Vagina (tissue), 2 donors: ENCODE measurements at places on chromosomes 6 and 20. TPM values are rescaled to one million over a fixed set of nuclear protein-coding genes. Genes with fewer than 3 reads are reported as not detected.

TINAG gene
- not detected for total RNA-seq

DNA sequence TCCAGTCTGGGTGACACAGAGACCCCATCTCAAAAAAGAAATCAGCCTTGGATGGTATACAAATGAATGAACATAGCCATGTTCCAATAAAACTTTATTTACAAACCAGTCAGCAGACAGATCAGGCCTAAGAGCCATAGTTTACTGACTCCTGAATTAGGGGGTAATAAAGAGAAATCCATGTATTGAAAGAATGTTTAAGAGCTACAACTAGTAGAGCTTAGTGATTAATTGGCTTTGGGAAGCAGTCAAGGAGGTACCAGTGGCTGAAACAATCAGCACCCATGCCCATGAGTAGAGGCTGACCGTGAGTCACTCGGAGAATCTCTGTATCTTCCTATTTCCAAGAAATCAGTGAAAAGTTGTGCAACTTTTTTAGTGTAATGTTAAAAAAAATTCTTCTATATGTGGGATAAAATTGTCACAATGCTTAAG lies 223.6 kb upstream of the RREB1 start:
- H3K27me3 ChIP-seq: no peaks in the 10 kb centered on the region
- H3K27ac ChIP-seq: no peak overlapping the region
- no peak for DNase-seq
- H3K4me1 ChIP-seq: peaks cover 42% of the 10 kb centered on the region

DNA sequence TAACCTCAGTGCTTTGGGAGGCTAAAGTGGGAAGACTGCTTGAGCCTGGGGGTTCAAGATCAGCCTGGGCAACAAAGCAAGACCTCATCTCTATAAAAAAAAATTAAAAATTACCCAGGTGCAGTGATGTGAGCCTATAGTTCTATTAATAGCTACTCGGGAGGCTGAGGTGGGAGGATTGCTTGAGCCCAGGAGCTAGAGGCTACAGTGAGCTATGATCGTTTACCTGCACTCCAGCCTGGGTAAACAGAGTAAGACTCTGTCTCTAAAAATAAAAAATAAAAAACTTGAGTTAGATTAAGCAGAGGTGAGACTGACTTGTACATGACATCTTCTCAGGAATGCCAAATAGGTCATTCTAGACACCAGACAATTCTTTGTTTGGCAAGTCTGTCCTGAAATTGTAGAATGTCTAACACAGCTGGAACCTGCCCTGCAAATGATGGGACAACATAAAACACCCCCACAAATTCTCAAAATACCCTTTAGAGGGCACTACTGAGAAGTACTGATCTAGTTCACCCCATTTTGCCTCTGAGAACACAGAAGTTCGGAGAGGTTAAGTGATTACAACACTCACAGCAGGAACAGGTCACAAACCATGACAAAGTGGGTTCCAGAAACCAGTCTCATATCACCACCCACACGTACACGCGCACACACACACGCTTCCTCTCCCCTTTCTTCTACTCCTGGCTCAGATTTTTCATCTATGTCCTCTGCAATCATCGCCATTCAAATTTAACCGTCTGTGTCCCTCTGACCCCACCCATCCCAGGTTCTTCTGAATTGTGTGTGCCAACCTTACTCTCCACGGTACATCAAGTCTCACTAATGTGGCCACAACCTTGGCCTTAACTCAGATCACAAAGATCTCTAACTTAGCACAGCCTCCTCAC lies 38.3 kb downstream of the ARHGAP18 start:
- no peak overlapping the region for H3K4me3 ChIP-seq
- peaks cover 43% of the 10 kb centered on the region for H3K4me1 ChIP-seq
- peak overlapping the region; percentile 76 for H3K27ac ChIP-seq
- H3K27me3 ChIP-seq: no peaks in the 10 kb centered on the region

DNA sequence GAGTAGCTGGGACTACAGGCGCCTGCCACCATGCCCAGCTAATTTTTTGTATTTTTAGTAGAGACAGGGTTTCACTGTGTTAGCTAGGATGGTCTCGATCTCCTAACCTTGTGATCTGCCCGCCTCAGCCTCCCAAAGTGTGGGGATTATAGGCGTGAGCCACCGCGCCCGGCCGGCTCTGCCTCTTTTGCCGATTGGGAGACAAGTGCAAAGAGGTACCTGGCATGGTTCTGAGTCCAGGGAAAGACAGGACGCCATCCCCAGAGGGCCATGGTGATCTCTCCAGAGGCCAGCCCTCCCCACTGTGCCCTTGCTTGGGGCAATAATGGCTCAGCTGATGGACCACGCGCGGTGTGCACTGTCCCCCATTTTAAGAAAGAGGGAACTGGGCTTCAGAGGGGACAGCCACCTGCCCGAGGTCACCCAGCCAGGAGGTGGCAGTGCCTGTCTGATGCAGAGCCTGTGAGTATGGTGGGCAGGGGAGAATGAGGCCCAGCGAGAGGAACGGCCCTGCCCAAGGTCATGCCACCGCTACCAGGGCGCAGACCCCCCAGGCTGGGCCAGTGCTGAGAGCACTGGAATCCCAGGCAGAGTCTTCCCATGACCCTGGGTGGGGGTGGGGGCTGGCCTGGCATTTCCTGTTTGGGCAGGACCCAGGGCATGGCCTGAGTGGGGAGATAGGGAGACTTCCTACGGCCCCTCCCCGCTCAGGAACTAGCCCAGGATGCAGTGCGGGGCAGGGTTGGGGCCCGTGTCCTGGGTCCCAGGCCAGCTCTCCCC lies 61.0 kb downstream of the SNAI1 start:
- no peak overlapping the region for H3K27ac ChIP-seq
- no peak overlapping the region for H3K4me3 ChIP-seq
- DNase-seq: no peak
- H3K27me3 ChIP-seq: no peaks in the 10 kb centered on the region
- H3K36me3 ChIP-seq: no peaks in the 10 kb centered on the region
- peaks cover 20% of the 10 kb centered on the region for H3K4me1 ChIP-seq

- H3K4me1 ChIP-seq: no peaks in the 10 kb centered on the region
- no peak for DNase-seq
- H3K27me3 ChIP-seq: no peaks in the 10 kb centered on the region
- H3K27ac ChIP-seq: no peak overlapping the region
- H3K36me3 ChIP-seq: no peaks in the 10 kb centered on the region
- no peak overlapping the region for H3K4me3 ChIP-seq
Observed at GRCh38 chr6:163720005-163720404, 305.5 kb downstream of the QKI start.
